ENCODE measurements at places on chromosomes 3 and 15.

DNA sequence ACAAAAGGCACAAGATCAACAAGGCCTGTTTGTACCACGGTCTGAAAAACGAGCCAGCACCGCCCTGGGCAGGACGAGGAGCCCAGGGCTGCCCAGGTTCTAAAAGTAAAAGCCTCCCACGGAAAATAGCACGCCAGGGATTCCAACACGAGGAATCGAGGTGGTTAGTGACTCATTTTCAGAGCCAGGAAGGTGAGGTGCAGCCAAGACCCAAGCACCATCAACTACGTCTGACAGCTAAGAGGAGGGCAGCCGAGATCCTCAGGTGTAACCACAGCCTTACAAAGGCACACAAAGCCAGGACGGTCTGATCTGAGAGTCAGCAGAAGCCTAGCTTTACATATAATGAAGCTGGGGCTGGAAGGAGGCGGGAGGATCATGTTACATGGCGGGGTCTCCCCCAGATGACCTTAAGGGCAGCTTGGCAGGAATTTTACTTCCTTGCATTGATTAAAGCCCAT is 52.5 kb downstream of the ATP10A start:
- H3K27me3 ChIP-seq, result no peaks in the 10 kb centered on the region
- peaks cover 38% of the 10 kb centered on the region for H3K4me1 ChIP-seq
- peak; percentile 9 for DNase-seq
- H3K27ac ChIP-seq, result peak overlapping the region; percentile 85
- peak overlapping the region; percentile 65 for H3K4me3 ChIP-seq

- H3K4me3 ChIP-seq, result no peak overlapping the region
- H3K4me1 ChIP-seq, result peaks cover 4% of the 10 kb centered on the region
- H3K36me3 ChIP-seq, result peaks cover 5% of the 10 kb centered on the region
Observed at GRCh38 chr3:37256447-37256846, 82.1 kb upstream of the LRRFIP2 start.

DNA sequence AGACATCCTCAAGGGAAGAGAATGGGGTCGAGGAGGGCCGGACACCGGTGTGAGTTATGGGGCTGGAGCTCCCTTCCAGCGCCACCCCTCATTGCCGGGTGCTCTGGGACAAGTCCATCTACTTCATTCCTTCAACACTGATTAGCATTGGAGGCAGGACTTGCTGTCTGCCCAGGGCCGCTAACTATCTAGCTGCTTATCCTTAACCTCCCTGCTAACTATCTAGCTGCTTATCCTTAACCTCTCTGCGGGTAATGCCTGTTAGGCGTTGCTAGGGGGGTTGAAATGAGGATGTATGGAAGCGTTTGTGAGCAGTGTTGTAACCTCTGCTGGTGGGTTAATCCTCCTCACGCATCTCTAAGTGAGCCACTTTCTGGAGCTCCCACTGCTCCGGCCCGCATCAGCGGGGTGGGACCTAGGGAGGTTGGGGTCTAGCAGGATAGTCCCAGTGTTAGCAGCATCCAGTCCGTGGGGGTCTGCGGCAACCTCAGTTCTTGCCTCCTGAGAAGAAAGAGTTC is 10.9 kb upstream of the CHAC1 start:
- H3K4me1 ChIP-seq, result peaks cover 23% of the 10 kb centered on the region
- H3K27me3 ChIP-seq, result peaks cover 8% of the 10 kb centered on the region
- H3K36me3 ChIP-seq, result no peaks in the 10 kb centered on the region
- no peak for DNase-seq
- peak overlapping the region; percentile 74 for H3K4me3 ChIP-seq
- H3K27ac ChIP-seq, result no peak overlapping the region

DNA sequence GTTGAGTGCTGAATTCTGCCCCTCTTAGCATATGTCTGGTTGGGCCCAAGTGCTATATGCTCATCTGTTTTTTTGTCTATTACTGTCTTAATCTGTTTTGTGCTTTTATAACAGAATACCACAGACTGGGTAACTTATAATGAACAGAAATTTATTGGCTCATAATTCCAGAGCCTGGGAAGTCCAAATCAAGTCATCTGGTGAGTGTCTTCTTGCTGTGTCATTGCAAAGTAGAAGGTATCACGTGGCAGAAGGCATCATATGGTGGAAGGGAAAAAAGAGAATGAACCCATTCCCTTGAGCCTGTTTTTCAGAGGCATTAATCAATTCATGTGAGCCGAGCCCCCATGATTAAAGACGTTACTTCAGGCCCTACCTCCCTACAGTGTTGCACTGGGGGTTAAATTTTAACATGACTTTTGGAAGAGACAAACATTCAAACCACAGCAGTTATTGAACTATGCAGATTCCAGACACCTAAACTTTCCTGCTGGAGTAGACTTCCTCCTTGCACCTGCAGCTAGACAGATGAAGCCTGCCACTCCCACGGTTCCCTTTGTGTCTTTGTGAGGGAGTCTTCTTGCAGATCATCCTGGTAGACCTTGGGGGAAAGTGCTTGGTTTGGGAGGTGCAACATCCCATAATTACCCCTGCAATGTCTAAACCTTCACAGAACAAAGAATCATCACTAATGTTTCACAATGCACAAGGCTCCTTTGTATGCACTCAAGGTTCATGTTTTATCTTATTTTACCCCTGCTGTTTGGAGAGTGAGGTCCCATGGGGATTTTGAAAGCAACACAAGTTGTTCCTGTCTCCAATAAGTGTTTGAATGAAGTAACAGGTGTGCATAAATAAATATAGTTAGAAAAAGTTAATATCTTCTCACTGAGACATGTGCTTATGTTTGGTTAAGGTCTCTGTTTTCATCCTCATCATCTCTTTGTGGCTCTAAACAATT is 64.7 kb upstream of the XCR1 start:
- H3K27me3 ChIP-seq, result no peaks in the 10 kb centered on the region
- H3K36me3 ChIP-seq, result no peaks in the 10 kb centered on the region
- H3K27ac ChIP-seq, result no peak overlapping the region

DNA sequence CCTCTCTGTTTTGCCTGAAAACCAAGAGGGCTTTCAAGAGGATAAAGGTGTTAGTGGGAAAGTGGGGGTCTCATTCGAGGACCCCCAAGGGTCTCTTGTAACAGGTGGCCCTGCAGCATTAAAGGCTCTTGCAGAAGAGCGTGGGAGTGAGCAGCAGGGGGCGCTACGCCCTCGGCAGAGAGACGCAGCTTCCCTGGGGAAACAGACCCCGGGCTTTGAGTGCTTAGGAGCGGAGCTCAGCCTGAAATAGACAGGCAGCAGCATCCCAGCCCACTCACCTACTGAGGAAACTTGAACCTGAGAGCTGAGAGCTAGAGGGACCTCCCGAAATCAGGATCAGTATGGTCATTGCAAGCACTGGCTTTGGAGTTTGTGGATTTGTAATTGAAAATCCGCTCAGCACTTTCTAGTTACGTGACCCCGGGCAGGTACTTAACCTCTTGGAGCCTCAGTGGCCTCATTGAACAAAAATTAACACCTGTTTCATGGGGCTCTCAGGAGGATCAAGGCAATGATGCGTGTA is 25.7 kb downstream of the RPLP1 start:
- H3K27me3 ChIP-seq, result no peaks in the 10 kb centered on the region
- H3K4me3 ChIP-seq, result no peak overlapping the region

GRCh38 chr3:51682079-51682478 is 11.0 kb downstream of the TEX264 start:
- no peak overlapping the region for H3K27ac ChIP-seq
- no peaks in the 10 kb centered on the region for H3K36me3 ChIP-seq
- H3K4me3 ChIP-seq, result no peak overlapping the region
- H3K4me1 ChIP-seq, result peaks cover 10% of the 10 kb centered on the region

DNA sequence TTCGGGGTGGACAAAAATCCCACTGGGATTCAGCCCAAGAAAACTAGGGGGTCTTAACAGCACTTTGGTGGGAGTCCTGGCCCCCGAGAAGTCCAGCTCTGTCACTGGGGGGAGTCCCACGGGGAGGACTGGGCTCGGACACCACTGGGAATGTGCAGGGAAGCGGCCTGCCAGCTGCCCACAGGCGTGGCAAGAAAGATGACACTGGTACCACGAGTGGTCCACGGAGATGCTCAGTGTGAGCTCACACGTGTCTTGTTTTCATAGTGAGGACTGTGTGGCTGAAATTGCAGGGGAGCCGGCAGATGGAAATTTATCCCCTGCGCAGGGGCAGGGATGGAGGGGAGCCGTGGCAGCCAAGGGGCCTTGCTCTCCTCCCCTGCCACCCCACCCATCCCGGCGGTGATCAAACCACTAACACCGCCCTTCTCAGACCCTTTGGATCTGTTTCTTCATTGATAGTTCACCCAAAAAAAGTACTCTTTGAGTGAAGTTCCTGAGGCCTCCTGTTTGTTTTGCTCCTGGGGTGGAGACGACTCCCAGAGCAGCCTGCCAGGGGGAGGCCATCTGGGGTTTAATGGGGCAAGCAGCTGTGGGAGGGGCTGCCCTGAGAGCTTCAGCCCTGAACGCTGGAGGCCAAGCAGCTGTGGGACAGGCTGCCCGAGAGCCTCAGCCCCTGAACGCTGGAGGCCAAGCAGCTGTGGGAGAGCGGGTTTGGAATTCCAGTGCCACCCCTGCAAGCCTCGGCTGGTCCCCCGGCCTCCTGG is 130.9 kb downstream of the LRRK1 start:
- H3K4me1 ChIP-seq, result peaks cover 33% of the 10 kb centered on the region
- peak; percentile 1 for DNase-seq
- H3K27ac ChIP-seq, result no peak overlapping the region
- no peaks in the 10 kb centered on the region for H3K36me3 ChIP-seq
- H3K4me3 ChIP-seq, result no peak overlapping the region

- peaks cover 25% of the 10 kb centered on the region for H3K27me3 ChIP-seq
- peaks cover 32% of the 10 kb centered on the region for H3K4me1 ChIP-seq
- no peak overlapping the region for H3K27ac ChIP-seq
- no peaks in the 10 kb centered on the region for H3K36me3 ChIP-seq
- H3K4me3 ChIP-seq, result no peak overlapping the region
Observed at GRCh38 chr3:129967761-129968160, 6.8 kb upstream of the TRH start.

DNA sequence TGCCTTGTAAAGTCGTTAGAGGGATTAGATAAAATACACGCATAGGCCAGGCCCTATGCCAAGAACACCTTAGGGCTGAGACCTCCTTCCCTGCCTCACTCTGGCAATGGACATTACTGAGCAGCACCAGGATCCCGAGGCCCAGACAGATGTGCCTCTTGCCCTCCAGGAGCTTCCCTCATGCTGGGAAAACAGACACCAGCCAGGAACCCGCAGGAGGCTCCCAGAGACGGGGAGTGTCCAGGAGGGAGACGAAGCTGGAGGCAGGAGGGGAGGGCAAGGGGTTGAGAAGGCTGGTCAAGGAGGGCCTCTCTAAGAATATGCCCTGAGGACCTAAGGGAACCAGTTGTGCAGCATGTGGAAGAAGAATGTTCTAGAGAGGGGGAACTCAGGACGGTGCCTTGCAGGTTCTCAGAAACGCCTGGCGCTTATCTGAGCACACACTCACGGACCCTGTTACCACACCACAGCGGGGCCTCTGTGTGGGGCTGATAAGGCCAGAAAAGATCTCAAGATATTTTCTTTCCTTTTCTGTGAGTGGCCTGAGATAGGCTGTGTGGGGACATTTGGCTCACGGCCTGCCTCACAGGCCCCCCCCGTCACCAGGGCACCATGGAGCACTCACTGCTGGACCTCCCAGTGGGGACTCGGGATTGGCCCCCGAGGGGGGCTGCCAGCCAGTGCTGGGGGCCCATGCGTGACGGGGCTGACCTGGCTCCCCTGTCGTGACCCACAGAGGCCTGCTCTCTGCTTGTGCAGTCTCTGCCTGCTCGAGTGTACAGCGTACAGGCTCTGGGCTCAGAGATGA is 22.0 kb upstream of the CYP11A1 start:
- H3K27me3 ChIP-seq, result no peaks in the 10 kb centered on the region
- no peaks in the 10 kb centered on the region for H3K36me3 ChIP-seq
- peaks cover 10% of the 10 kb centered on the region for H3K4me1 ChIP-seq
- no peak for DNase-seq

DNA sequence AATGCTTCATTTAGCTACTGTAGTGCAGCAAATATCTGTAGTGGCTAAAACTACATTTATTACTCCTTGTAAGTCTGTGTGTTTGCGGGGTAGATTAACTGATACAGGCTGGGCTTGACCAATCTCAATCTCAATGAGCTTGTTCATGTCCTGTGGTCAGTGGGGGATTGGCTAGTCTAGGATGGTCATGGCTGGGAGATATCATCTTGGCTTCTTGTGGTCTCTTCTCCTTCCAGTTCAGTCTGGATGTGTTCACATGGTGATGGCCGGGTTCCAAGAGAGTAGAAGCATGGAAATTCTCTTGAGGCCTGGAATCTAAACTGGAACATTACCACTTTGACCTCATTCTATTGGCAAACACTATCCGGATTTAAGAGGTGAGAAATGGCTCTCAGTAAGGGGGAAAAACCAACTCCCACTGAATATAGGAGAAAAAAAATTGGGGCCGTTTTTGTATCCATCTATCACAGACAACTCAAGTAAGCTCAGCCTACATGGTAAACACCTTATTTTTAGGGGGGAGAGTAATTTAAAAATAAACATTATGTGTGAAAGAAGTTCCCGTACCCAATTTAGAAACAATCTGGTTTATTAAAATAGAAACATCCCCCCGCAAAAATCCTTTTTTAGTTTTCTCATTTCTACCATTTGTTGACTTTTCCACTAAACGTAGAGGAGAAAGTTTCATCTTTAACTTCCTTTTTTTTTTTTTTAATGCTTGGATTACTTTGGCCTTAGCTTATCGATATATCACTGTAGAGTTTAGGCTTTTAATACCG is 284.9 kb upstream of the TBC1D5 start:
- H3K36me3 ChIP-seq, result peaks cover 14% of the 10 kb centered on the region
- no peak overlapping the region for H3K4me3 ChIP-seq
- H3K4me1 ChIP-seq, result peaks cover 5% of the 10 kb centered on the region
- no peaks in the 10 kb centered on the region for H3K27me3 ChIP-seq
- DNase-seq, result no peak

- H3K27me3 ChIP-seq, result peaks cover 15% of the 10 kb centered on the region
- peak overlapping the region; percentile 99 for H3K4me3 ChIP-seq
- DNase-seq, result no peak
- peaks cover 53% of the 10 kb centered on the region for H3K4me1 ChIP-seq
- H3K36me3 ChIP-seq, result peaks cover 56% of the 10 kb centered on the region
Observed at GRCh38 chr3:186787642-186788481, 4.5 kb downstream of the EIF4A2 start.

Data from neural crest cell (in vitro differentiated cells).